ENCODE measurements at places on chromosomes 7 and 10. TPM values are rescaled to one million over a fixed set of nuclear protein-coding genes. Genes with fewer than 3 reads are reported as not detected.
A peak's percentile ranks its signal among the peaks of the same experiment; 100 is the strongest.

GRCh38 chr7:142499635-142500034, 241.8 kb upstream of the PRSS58 start:
- DNase-seq: no peak

DNA sequence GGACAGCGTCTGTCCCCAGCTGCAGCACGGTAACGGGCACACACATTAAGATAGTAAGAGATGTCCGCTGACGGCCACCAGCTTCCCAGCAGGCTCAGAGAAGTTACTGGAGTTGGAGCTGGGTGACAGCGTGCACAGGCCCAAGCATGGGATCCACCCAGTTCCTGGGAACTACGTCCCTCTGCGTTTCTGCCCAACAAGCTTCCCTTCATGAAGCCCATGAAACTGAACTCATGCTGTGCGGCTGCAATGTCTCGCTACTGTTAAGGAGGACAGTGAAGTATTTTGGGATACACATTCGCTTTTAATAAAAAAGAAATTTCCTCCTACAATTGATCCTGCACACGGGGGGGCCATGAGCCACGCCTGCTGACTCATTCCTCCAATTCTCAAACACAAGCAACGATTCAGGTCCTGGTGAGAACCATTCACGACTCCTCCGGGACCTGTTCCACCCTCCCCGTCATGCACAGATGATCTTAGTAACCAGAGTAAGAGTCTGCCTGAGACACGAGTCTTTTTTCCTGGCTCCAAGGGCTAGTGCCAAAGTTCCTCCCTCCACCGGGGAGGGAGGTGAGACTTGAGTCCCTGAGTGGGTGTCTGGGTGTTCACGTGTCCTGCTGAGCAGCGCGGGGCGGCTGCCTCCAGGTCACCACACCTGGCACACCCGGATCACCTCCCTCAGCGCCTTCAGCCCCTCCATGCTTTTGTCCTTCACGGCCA, 2.6 kb downstream of the PSMG3 start:
- peak; percentile 83 for DNase-seq

GRCh38 chr10:42999385-43000020, 77.4 kb upstream of the RET start:
- no peak for DNase-seq

DNA sequence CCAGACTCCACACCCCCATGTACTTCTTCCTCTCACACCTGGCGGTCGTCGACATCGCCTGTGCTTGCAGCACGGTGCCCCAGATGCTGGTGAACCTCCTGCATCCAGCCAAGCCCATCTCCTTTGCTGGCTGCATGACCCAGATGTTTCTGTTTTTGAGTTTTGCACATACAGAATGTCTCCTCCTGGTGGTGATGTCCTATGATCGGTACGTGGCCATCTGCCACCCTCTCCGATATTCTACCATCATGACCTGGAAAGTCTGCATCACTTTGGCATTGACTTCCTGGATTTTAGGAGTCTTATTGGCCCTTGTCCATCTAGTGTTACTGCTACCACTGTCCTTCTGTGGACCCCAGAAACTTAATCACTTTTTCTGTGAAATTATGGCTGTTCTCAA, 4.8 kb downstream of the OR2A25 start:
- DNase-seq: no peak

DNA sequence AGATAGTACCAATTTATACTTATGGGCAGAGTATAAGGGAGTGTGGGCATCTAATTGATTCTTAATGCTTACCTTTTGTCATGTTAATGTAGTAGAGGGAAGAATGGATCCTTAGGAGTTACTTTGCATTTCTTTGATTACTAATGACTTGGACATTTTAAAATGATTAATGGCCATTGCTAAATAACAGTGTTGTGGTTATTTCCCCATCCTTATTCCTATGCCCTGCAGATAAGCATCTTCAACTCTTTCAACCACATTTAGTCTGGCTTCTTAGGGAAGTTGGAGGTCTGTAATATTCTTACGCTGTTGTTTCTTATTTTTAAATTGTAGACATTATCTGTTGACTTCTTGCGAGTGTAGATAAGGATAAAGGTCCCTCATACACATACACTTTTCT, 37.2 kb downstream of the KAT6B start:
- DNase-seq: peak; percentile 78

- DNase-seq: no peak
These were observed 325.9 kb downstream of the TNS3 start for GRCh38 chr7:47256016-47256415.

DNA sequence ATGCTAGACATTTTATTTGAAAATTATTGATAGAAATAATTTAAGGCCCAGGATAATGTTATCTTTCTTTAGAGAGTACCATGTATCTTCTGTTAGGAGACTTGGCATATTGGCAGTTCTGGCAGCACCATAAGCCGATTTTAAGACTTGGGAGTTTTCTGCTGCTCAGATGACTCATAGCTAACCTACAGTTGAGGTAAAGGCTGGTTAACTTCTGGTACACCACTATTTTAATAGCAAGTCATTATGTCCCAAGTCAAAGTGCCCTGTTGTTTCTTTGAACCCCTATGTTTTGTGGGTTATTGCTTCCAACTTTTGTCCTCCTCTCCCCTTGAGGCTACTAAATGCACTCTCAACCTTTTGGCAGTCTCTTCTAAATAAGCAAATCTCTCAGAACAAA, 25.2 kb downstream of the ATRNL1 start:
- DNase-seq: no peak

DNA sequence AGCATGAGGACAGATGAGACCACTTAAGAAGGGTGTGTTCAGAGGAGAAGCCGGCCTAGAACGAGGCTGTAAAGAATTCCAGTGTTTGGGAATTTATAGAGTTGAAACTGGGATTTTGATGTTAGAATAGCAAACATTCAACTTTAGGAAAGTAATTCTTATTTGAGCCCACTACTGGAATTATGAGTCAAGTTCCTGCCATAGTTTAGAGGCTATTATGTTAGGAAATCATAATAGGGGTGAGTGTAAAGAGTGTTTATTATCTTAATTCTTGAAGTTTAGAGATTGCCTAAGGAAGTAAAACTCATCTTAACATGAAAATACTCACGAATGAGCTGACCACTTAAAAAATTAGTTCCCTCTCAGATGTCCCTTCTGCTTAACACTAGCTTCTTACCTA, 2.1 kb downstream of the CBLL1 start:
- DNase-seq: no peak

DNA sequence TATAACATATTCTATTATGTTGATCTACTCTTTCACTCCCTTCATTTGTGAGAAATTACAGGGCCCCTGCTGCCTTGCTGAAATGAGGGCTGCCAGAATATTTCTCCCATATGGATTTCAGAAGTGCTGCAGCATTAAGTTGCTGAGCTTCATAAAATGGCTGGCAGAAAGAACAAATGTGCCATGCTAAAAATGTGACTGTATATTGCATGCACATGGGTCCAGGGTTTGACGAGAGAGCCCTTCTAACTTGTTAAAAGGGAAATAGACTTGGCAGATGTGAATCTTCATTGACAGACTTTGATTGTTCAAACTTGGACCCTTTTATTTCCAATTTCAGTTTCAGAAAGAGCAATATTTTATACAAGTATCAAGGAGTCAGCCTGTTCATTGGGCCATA, 468.6 kb downstream of the PHTF2 start:
- no peak for DNase-seq

- no peak for DNase-seq
These were observed 109.3 kb upstream of the PLXDC2 start for GRCh38 chr10:19706904-19707303.

OR13A1 gene
- total RNA-seq: not detected

FIS1 gene
- 134 TPM for total RNA-seq
